ENCODE measurements at places on chromosomes 3 and 15.

DNA sequence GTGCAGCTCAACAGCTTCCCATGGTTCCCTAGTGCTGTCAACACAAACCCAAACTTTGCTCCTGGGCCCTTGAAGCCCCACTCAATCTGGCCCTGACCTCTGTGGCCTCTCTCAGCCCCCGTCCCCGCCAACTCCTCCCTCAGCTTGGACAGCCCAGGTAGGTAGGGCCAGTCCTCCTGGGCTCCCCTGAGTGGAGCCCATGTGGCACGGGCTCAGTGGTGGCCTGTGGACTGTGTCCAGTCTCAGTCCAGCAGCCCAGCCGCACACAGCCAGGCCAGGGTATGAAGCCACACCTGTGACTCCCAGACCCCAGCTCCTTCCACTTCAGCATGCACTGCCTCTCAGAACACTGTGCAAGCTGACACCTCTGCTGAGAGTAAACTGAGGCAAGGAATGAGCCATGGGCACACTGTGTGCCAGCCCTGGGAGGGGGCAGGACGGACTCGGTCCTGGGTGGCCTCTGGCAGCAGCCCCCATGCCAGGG lies 11.5 kb downstream of the PLXND1 start:
- DNase-seq, result no peak

DNA sequence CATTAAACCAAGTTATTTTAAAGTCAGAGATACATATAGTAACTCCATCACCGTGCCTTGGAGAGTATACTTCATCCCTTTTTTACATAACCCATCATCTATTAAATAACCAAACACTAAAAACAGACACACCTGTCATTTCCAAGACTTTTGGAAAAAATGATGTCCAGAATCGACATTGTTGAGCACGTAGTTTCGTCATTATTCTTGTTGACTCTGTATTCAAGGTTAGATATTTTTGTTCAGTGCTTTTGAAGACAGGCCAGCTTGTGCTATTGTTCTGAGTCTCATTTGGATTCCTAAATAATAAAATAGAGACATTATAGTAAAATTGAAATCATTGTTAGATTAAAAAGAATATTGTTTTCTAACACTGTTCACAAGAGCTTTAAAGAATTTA lies 51.2 kb downstream of the BCHE start:
- no peak for DNase-seq

- DNase-seq, result no peak
These were observed 8.5 kb downstream of the ANPEP start for GRCh38 chr15:89806210-89806558.

DNA sequence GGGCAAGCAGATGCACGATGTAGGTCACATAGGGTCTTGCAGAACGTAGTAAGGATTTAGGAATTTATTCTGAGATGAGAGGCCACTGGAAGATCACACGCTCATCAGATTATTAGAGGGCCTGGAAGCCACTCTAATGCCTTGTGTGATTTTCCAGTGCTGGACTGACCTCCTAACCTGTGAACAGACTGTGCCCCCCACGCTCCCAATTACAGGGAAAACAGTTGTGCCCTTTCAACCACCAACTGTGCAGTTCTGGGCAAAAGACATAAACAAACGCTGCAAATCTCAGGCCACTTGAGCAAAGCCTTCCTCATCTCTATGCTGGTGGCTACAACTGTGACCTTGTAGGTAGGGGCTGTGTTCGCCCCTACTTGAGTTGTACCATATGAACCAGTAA lies 48.2 kb upstream of the BOC start:
- no peak for DNase-seq

- DNase-seq, result peak; percentile 68
These were observed 7.1 kb downstream of the CELF6 start for GRCh38 chr15:72312605-72313447.

GRCh38 chr3:194620196-194620595 lies 13.0 kb downstream of the TMEM44 start:
- DNase-seq, result no peak

DNA sequence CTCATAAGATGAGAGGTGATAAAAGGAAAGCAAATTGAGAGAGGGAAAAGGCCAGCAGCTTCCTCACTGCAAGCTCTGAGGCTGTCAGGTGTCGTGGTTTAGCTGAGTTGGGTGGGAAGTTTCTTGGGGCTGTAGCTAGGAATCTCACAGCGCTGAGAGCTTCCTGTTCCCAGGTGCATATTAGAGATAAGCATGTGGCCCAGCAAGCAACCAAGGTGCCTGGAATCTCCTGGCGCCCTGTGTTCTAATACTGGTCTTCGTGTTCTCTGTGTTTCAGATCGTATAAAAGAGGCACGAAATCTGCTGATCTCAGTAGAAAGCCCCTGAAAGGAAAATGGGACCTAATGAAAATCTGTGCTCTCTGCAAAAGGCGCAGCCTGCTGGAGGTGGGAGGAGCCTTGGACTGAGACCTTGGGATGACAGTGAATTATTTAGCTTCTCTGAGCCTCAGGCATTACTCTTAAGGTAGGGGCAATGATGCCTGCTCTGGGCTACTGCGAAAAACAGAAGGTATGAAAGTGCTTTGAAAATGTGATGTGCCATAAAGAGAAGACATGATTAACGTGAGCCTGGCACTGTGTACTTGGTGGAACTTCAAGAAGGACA lies 499.9 kb downstream of the TBL1XR1 start:
- no peak for DNase-seq

- DNase-seq, result peak; percentile 66
These were observed 42.9 kb upstream of the PLCL2 start for GRCh38 chr3:16841904-16842271.

DNA sequence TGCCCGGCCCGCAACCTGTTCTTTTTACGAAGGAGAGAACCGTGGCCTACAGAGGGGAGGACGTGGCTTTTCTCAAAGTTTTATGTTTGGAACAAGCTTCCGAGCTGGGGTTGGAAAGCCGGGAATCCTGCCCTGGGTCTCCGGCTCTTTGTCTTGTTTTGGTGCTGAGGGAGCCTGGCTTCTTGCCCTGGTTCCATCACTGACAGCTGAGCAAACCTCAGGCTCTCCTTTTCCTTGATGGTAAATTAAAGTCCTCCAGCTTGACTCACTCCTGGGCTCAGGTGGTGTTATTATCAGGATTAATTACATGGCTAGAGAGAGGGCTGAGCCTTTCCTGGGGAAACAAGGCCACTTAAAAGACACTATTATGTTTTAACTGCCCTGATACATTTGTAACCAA lies 289.5 kb upstream of the RGMA start:
- no peak for DNase-seq

GRCh38 chr3:164222197-164222596 lies 856.1 kb downstream of the SI start:
- no peak for DNase-seq

- no peak for DNase-seq
These were observed 177.1 kb upstream of the PFN2 start for GRCh38 chr3:150147776-150148175.

- no peak for DNase-seq
These were observed 7.4 kb downstream of the EEFSEC start for GRCh38 chr3:128160661-128161060.

- DNase-seq, result no peak
These were observed 53.8 kb upstream of the BOC start for GRCh38 chr3:113157408-113158030.

- DNase-seq, result no peak
These were observed 283.7 kb upstream of the PROK2 start for GRCh38 chr3:72068621-72069020.

DNA sequence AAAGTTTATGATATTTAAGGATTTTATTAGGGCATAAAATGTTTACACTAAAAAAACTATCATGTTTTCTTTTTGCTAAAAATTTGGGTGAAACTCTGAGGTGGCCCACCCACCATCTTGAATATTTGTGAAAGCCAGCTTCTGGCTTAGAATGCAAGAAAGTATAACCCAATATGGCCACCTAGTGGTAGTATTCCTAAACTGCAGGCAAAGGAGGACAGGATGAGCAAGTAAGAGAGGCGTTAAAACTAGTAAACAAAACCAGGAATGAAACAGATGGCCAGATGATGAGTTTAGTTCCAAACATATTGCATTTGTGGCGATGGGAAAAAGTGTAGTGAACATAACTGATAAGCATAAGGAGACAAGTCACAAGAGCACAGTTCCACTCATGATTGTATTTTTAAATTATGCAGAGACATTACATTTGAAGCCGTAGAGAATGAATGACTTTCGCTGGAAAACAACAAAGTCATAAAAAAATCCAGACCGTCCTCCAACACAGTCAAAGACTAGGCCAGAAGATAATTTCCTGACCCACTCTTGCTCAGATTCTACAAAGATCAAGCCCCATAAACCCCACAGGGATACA lies 103.3 kb upstream of the PRTG start:
- DNase-seq, result peak; percentile 11

DNA sequence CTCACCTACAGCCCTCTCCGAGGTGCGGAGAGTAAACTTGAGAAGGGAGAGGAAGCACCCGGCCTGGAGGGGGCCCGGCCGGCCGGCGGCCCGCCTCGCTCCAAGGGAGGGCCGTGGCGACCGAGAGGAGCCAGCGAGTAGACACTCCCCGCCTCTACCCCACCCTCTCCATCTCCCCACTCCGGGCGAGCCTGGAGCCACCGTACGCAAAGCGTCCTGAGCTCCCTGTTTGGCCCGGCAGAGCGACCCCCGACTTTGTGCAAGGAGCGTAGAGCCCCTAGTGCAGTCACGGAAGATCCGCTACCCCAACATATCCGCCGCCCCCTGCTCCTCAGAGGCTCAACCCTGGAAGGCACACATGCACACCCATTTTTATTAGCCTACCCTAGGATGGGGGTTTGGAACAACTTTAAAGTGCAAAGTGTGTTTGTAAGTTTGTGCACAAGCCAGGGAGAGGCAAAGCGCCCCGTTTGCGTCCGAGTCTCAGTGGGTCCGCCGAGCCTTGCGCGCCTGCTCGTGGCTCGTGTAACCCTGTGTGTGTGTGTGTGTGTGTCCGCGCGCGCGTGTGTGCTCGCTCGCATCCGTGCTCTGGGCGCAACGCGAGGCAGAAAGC lies 508 bp upstream of the SMAD6 start:
- DNase-seq, result peak; percentile 21

GRCh38 chr3:31232055-31233025 lies 300.4 kb upstream of the STT3B start:
- peak; percentile 41 for DNase-seq

- DNase-seq, result peak; percentile 11
These were observed 27.6 kb upstream of the GPR171 start for GRCh38 chr3:151230646-151231045.

DNA sequence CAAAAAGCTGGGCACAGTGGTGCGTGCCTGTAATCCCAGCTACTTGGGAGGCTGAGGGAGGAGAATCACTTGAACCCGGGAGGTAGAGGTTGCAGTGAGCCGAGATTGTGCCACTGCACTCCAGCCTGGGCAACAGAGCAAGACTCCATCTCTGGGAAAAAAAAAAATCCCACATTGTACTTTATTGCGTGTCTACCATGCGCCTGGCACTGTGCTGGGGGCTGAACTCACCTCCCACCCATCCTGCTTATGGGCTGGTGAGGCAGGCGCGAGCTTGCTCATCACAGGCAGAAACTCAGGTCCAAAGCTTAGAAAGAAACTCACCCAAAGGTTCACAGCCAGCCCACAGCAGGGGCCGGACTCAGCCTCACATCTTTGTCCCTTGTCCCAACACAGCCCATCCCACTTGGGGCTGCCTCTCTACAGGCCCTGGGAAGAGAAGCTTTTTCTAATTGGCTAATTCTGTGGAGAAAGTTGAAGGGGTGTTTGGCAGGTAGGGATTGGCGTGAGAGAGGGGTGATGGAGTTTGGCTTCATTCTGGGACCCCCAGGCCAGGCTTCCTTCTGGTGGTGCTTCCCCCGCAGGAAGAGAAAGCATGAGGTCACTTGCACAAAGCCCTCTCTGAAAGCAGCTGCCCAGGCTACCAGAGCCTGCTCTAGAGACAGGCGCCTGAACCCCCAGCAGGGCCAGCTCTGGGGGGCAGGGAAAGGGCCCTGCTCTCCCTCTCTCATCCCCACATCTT lies 122.6 kb upstream of the SMAD3 start:
- no peak for DNase-seq

- DNase-seq, result peak; percentile 20
These were observed 617.4 kb downstream of the CADM2 start for GRCh38 chr3:85576091-85576690.

DNA sequence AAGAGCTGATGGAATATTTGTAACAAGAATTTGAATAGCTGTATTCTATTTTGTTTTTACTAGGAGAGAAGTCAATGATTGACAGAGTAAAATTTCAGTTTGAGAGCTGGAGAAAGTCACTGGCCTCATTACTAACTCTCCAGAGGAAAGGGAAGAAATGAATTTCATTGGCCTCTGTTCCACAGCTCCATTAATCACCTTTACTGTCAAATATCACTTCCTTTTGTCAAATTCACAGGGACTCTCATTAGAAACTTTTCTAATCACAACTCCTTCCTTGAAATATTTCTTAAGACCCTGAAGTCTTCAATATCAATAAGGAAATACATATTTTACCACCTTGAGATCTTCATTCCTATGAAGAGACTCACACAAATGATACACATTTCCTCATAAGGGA lies 379.9 kb upstream of the RASGRP1 start:
- DNase-seq, result no peak

GRCh38 chr15:59501597-59501996 lies 63.6 kb downstream of the FAM81A start:
- DNase-seq, result peak; percentile 36

GRCh38 chr3:109093561-109093960 lies 24.4 kb downstream of the MORC1 start:
- DNase-seq, result no peak

DNA sequence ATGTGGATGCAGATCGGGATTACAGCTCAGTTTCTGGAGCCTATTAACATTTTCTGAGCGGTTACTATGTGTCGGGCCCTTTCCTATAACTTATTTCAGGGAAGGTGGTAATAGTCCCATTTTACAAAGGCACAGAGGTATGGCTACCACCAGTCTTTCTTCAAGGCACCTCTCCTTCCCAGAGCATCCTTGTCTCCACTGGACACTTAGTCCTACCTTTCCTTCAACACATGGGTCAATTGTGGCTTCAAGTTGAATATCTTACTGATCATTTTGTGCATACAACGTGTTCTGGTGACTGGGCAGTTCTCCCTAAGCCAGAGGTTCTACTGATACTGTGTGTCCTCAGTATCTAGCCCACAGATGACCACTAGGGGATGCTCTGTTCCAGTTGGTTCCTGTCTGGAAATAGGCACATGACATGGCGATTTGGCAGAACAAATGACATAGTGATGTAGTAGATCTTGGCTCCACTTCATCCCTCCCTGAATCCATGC lies 60.7 kb upstream of the CMTM8 start:
- peak; percentile 25 for DNase-seq

DNA sequence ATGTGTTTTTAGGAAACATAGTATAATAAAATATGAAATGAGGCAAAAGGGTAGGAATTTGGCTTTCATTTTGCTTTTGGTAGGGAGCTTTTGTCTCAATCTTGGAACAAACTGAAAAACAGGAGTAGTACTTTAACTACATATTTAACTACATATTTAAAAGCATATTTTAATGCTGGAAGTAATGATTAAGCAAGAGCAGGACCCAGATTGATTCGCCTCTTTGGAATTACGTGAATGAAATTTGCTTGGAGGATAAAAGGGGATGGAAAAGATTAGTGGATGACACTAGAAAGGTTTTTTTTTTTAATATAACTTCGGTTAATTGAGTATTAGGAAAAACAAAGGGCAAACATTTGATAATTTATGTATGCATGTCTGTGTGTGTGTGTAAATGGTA lies 11.2 kb upstream of the TMEM212 start:
- DNase-seq, result no peak

- DNase-seq, result no peak
These were observed 186.9 kb upstream of the STAC start for GRCh38 chr3:36193448-36193847.
